ENCODE measurements at places on chromosomes 5 and 9.

DNA sequence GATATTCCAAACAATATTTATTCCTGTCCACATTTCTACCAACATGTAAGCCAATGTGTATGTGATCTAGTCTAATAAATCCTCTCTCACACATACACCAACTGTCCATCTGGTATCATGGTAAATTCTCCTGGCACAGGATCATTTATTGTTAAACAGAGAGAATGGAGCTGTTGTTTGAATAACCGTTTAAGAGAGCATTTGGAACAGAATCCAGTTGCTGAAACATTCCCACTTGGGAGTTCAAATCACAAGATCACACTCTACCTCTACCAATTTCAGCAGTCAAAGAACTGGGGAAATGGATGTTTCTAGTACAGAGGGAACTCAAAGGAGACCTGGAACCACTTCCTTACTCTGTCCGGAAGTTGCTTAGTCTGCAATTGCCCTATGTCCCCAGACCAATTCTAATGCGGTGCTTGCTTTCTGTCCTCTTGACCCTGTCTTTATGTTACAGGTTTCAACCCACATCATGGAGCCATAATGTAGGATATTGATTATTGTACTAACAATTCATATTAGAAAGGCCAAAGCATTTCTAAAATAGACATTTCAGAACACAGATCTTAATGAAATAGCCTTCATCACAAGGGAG, 488.4 kb downstream of the SEMA5A start:
- DNase-seq = no peak

DNA sequence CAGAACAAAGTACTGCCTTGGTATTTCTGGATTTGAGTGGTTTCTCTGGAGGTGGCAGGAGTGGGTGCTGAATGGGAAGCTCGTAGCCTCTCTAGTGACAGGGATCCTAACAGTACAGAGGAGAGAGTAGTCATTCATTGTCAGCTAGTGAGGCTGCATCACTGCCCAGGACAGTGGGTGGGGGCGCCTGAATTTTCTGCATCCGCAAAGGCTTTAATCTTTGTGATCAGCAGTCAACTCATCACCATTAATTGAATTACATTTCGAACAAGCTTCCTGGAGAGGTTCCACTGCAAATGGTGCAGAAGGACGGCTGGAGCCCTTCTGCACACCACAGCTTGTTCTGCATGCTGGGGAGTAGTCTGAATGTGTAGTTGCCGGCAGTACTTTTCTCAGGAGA, 77.5 kb downstream of the HSPA4 start:
- no peak for DNase-seq

- no peak for DNase-seq
Measured at GRCh38 chr9:120569556-120569955, 10.4 kb downstream of the CDK5RAP2 start.

DNA sequence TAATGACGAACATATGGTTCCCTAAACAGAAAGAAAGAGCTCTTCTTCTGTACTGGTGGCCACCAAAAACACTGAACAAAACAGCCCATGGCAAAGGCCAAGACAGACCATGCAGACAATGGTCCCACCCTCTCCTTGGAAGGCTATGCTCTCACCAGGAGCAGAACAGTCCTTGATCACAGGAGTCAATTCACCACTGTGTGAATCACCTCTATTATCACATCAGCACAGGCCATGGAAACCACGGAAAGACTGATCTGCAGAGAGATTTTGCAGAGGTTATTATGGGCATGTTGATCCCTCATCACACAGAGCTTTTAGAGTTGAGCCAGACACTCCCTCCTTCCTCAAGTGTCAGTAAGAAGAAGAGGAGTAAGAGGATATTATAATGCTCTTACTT, 134.0 kb upstream of the RASEF start:
- no peak for DNase-seq

- no peak for DNase-seq
Measured at GRCh38 chr9:132048201-132048600, 31.5 kb downstream of the MED27 start.

GRCh38 chr5:122896598-122897282, 51.3 kb downstream of the SNX24 start:
- DNase-seq = peak; percentile 7

DNA sequence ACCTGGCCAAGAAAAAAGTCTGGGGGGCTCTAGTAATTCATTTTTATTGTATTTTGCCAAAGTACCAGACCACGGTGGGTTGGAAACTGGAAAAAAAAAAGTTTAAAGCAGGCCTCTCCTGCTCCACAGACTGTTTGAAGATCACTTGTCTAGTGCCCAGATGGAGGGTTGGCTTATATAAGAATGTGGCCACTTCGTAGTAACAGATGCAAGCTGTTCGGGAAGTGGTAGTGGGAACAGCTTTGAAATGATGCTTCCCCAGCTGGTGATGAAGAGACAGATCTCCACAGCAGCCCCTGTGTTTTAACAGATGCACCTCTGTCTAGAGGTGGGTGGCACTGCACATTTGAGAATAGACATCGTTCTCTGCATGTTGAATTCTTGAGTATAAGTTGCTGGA, 54.3 kb upstream of the DMRT3 start:
- DNase-seq = no peak

- DNase-seq = no peak
Measured at GRCh38 chr5:38891563-38891962, 45.8 kb downstream of the OSMR start.

- DNase-seq = no peak
Measured at GRCh38 chr9:93712896-93713295, 136.5 kb downstream of the PHF2 start.

DNA sequence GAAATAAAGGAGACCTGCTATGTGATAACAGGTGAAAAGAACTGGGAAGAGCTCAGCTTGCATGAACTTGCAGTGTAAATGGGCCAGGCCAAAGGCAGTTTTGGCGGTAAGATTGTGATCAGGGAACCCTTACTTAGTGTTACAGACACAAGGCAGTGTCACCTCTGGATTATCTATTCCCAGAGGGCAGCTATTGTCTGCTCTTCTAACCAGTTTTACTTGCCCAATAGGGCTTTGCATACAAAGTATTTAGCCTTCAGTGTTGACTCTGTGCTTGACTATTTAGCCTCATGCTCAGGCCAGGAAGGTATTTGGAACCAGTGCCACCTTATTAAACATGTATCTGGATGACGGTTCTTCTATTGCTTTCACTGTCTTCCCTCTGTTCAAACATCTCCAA, 38.3 kb downstream of the GDNF start:
- no peak for DNase-seq

GRCh38 chr5:150224483-150225027, 34.7 kb downstream of the SLC6A7 start:
- DNase-seq = no peak

DNA sequence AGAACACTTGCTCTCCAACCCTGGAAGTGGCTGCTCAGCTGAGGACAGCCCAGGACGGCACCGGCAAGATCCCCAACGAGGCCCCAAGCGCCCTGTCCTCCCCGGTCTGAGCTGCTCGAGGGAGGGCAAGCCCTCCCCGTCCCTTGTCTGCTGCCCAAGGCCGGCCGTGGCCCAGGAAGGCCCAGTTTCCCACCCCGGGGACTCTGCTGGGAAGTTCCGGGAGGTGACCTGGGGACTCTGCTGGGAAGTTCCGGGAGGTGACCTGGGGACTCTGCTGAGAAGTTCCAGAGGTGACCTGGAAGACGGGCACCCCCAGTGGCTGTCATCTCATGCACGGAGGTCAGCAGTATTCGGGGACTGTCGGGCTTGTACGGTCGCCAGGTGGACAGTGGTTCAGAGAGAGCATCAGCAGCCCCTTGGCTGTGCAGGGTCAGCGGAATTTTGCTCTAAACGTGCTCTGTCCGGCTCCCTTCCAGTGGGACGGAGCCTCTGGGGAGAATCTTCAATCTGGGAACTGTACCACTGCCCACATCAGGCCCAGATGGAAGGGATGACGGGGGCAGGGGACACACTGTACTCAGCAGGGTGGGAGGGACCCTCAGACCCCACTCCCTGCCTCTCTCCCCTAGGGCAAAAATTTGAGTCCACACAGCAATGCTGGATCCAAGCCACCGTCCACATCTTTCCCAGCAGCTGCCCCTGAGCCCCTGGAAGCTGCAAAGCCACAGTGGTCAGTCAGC, 7.2 kb downstream of the NACC2 start:
- DNase-seq = no peak

GRCh38 chr5:159632866-159633265, 283.4 kb upstream of the ADRA1B start:
- no peak for DNase-seq

- no peak for DNase-seq
Measured at GRCh38 chr5:34485768-34486030, 170.4 kb upstream of the RAI14 start.

DNA sequence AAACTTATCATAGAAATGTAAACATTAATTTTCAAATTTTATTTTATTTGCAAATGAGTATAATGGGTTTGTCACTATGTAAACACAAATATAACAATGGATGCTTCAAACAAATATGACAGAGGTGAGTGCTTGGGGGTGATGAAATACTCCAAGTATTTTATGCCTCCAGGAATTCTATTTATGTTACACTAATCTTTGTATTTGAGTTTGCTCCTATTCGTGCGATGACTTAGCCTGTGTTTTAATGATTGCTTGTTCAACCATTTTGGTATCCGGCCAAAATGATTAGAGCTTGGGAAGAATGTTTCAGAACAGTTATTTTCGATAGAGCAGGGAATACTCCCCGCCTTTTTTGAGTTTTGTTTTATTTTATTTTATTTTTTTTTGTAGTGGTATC, 5.0 kb downstream of the DMRT2 start:
- no peak for DNase-seq

Data from kidney capillary endothelial cell (primary cell).